Activated CD8-positive, alpha-beta memory T cell treated with anti-CD3 and anti-CD28 coated beads for 36 hours (primary cell): ENCODE measurements at places on chromosomes 3 and 15. TPM values are rescaled to one million over a fixed set of nuclear protein-coding genes. Genes with fewer than 3 reads are reported as not detected.

Gene MCF2L2
- 3.0 TPM for total RNA-seq

Gene PSTPIP1
- total RNA-seq, result 137 TPM

Gene FBLN2
- total RNA-seq, result 0.55 TPM

Gene DUOXA2
- total RNA-seq, result not detected

Gene CYP8B1
- total RNA-seq, result not detected

Gene C3orf49
- not detected for total RNA-seq

Gene AHSG
- not detected for total RNA-seq

Gene SSUH2
- not detected for total RNA-seq

Gene GCHFR
- 32.9 TPM for total RNA-seq
